Cardiac septum (tissue), 1 donor: ENCODE measurements at places on chromosomes 4 and X. TPM values are rescaled to one million over a fixed set of nuclear protein-coding genes. Genes with fewer than 3 reads are reported as not detected.

DNA sequence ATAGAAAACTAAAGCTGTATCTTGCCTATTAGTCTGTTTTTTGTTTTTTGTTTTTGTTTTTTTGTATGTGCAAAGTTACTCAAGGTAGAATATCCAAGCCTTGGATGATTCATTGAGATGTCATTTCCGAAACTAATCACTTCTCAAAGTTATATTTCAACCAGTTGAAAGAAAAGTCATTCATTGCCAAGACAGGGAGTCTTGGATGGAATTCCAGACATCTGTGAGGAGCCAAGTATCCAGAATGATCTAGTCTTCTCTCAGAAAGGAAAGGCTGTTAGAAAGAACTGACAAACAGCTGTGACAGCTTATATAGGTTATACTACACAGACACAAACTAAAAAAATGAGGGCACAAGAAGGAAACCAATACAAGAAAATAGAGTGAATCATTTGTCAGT lies 141.1 kb upstream of the NDST3 start:
- DNase-seq = no peak

GRCh38 chr4:61911313-61911756 lies 711.2 kb downstream of the ADGRL3 start:
- no peak for DNase-seq

- DNase-seq = no peak
These were observed 10.3 kb downstream of the NCBP2L start for GRCh38 chrX:107787827-107788226.

DNA sequence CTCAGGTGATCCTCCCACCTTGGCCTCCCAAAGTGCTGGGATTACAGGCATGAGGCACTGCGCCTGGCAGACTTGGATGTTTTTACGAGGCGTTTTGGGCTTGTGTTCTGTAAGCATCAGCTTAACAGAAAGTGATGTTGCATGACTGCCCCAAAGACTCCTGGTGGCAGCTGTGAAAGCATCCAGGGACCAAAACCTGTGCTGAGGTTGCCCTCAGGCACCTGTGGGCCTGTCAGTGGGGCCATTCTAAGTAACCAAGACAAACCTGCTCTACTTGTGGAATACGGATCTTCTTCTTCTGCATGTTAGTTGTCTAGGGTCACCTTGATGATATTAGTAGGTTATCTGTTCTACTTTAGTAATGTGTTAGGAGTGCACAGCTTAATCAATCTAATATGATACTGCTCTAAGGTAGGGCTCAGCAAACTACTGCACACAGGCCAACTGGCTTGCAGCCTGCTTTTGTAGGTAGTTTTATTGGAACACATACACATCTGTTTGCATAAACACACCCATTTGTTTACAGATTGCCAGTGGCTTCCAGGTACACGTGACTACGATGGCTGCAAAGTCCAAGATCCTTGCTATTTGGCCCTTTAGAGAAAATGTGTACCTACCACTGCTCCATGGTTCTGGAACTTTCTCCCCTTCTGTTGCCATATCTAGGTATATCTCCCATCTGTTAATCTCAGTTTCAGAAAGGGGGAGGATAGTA lies 136.7 kb downstream of the GPR143 start:
- DNase-seq = no peak

ERCC6L gene
- total RNA-seq = 0.08 TPM

DNA sequence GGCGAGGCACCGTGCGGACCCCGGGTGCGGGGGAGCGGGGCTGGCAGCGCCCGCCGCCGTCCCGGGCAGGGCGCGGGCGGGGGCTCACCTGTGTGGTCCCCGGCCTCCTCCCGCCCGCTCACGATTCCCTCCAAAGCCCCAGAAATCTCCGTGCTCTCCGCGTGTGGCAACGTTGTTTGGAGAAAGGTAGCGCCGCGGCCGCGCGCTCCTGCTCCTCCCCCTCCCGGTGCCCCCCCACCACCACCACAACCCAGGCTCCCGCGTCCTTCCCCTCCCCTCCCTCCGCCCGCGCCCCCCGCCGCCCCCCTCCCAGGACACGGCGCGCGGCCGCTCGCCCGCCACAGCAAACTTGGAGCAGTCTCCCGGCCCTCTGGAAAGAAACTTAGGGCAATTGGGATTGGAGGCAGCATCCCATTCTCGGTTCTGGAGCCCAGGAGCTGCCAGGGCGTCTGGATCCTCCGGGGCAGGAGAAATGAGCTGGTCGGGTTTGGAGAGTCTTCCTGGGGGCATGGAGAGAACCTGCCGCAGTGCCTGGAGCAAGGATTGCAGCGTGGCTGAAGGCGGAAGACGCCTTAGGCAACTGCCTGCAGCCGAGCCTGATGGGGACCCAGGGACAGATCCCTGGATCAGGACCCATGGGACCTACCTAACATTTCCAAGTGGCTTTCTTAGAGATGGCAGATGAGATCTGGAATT lies 855 bp downstream of the KLF3 start:
- DNase-seq = peak; percentile 84

MCF2 gene
- 0.65 TPM for total RNA-seq

- DNase-seq = no peak
These were observed 47.2 kb upstream of the ELOVL6 start for GRCh38 chr4:110245577-110245976.
